ENCODE measurements at places on chromosomes 7 and 10.
A peak's percentile ranks its signal among the peaks of the same experiment; 100 is the strongest.

GRCh38 chr7:68247126-68247525 lies 1250.5 kb downstream of the TYW1 start:
- no peak for DNase-seq

GRCh38 chr7:140684066-140684950 lies 11.6 kb downstream of the ADCK2 start:
- DNase-seq, result no peak

DNA sequence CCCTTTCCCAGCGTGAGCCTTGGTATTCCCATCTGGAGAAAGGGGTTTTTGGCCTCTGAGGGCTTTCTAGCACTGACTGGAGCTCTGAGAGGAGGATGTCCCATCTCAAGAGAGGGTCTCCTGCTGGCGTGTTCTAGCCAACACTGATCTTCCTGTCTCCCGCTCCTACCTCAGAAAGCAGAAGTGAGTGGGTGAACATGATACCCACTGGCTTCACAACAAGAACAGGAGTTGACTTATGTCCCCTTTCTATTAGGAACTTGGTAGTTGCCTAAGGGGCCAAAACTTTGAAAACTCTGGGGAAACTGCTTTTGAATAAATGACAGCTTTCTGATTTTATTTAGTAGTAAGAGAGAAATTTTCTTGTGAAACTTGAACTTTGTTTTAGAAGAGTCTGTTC lies 113.1 kb upstream of the ADCY1 start:
- no peak for DNase-seq

DNA sequence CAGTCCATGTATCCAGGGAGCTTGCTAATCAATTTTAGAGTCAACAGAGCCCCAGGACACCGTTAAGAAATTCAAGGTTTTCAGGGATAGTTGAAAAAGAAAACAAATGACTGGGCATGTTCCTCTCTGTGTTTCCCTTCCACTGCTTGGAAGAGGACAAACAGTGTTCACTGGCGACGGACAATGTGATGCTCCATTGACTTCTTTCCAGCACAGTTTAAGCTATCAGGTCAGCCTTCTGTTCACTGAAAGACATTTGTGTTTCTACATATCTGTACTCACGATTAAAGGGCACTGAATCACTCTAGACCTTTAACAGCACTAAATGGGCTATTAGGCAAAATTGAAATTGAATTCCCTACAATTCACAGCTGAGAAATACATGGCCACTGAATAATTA lies 123.6 kb downstream of the RNLS start:
- no peak for DNase-seq

GRCh38 chr7:66150471-66150870 lies 35.8 kb downstream of the CRCP start:
- DNase-seq, result no peak

DNA sequence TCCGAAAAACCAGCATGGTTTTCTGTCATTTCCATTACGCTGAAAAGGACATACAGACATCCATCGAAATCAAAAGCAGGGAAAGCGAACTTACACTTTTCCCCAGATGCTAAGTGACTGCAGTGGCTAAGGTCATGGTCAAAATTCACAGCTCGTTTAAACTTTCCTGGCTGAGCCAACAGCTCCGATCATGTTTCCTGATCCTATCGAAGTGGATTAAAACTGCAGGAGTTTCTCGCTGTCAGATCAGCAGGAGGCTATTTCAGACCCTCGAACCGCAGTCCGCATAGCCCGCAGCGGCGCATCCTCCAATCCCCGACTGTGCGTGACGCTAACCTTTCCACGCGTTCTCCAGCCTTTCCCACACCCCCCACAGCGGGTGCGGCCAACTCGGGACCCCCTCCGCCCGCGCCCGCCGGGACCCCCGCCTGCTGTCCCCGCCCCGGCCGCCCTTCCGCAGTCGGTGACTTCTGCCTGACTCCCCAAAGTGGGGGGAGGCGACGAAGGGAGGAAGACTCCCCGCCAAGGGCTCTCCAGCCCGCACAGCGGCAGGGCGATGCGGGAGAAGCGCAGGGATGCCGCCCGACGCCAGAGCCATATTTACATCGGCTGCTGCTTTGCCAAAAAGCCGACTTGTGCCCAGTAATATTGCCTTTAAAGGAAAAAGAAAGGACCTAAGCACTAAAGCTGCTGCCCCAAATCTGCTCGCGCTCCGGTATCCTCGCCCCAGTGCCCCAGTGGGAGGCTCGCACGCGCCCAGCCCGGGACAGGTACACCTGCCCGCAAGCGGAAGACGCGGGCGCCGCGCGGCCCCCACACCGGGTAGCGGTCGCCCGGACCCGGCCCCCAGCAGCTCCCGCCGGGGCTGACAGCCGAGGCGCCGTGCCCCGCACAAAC lies 1.2 kb downstream of the PIP4K2A start:
- no peak for DNase-seq

DNA sequence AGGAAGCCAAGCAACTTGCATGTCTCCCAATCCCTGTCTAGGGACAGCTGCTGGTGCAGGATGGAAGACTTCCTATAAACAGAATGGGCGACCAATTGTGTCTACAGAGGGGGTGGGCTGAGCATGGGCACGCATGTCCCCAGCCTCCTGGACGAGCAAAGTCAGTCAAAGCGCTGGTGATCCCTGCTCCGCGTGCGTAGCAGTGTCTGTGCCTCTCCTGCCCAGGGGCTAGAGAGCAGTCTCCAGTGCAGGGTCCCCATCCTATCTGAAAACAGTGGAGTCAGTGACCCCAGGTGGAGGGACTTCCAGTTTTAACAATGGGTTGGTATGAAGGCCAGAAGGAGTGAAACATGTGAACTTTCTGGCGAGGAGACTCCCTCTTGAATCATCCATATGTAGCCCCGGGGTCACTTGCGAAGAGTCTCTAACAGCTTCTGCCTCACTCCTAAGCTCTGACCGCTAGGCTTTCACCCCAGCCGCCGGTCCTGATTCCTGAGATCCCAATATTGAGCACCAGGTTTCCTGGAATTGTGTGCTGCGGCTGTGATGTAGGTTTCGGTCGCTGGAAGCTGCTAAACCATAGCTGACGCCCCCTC lies 714 bp upstream of the CASP2 start:
- DNase-seq, result no peak

DNA sequence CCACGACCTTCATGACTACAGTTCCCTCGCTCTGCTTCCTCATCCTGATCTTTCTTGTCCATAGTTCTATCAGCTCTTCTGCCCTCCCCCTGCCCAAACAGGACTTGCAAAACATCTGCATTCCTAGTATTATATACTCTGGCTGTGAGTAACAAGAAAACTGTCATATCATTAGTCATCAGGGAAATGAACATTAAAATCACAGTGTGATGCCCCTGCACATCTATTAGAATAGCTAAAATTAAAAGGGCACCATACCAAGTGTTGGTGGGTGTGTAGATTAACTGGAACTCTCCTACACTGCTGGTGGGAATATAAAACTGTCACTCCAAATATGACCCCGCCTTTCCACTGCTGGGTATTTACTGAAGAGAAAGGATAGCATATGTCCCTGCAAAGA lies 141.8 kb downstream of the C7orf25 start:
- peak; percentile 83 for DNase-seq

GRCh38 chr10:24915304-24915703 lies 37.1 kb downstream of the PRTFDC1 start:
- no peak for DNase-seq

GRCh38 chr7:45914911-45915310 lies 6.2 kb downstream of the IGFBP3 start:
- no peak for DNase-seq

DNA sequence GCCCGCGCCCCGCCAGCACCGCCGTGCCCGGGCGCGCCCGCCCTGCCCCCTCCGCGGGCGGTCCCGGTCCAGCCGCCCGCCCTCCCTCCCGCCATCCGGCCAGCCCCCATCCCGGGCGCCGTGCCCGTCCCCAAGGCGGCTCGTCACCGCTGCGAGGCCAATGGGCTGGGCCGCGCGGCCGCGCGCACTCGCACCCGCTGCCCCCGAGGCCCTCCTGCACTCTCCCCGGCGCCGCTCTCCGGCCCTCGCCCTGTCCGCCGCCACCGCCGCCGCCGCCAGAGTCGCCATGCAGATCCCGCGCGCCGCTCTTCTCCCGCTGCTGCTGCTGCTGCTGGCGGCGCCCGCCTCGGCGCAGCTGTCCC lies at the start of gene HTRA1:
HTRA1 (plus strand) TSS at position 187 of the 362 bp plus-strand sequence; CDS start at position 287, 100 bp downstream.
- DNase-seq, result peak; percentile 69

- no peak for DNase-seq
Observed at GRCh38 chr7:102028206-102028826, 210.9 kb downstream of the CUX1 start.

GRCh38 chr10:4663162-4663992 lies 162.6 kb upstream of the AKR1E2 start:
- DNase-seq, result peak; percentile 100

DNA sequence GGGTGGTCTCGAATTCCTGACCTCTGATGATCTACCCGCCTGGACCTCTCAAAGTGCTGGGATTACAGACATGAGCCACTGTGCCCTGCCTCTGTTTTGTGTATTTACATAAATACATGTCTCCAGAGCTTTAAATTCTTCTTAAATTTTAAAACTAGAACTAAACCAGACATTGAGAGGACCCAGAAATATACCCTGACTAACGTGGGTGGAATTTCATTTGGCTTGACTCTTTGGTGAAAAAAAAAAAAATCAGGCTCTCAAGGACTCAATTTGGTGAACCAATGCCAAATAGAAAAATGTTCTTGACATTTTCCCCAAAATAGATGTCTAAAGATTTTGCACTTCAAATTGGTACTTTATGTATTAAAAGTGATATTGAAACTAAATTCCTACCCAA lies 16.6 kb upstream of the FAS start:
- no peak for DNase-seq

DNA sequence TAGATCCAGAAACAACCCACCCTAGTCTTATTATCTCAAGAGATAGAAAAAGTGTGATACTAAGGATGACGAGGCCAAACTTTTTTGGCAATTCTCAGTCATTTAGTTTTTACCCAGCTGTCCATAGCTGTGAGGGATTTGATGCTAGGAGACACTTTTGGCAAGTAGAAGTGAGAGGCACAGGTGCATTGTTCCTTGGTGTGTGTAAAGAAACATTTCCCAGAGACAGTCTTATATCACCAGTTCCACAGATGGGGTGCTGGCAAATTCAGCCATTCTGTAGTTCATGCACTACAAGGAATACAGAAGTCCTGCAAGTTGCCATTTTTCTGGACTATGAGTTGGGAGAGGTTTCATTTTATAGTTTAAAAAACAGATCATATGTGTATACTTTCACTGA lies 403.3 kb upstream of the GHITM start:
- no peak for DNase-seq

DNA sequence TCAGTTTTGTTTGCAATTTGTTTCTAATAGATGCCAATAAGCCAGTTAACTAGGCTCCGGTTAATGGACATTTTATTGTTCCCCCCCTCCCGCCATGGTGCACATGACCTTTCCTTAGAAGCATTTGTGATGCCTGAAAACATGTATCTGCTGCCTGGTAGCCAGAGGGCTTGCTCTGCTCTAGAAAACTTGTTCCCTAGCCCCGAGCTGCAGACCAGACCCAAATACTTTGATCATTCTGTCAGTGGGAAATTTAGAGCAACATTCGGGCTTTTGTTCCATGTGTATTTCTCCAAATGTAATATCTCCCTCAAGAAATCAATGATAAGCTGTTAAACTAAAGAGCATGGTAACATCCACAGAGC lies 104.7 kb downstream of the EVX1 start:
- no peak for DNase-seq

DNA sequence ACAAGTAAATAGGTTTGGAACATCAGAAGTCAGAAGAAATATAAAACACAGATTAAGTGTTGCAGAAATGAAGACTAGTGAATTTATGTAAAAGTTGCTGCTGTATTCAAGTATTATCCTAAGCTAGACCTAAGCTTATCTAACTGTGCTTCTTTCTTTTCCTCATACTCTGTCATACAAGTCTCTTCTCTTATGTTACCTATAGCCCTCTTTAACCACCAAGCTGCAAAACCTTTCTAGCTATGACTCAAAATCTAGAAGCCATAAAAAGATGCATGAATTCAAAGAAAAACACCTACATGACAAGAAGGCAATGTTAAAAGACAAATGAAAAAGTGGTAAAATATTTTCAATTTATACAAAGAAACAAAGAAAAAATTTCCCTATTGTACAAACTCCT lies 23.0 kb downstream of the DENND11 start:
- no peak for DNase-seq

DNA sequence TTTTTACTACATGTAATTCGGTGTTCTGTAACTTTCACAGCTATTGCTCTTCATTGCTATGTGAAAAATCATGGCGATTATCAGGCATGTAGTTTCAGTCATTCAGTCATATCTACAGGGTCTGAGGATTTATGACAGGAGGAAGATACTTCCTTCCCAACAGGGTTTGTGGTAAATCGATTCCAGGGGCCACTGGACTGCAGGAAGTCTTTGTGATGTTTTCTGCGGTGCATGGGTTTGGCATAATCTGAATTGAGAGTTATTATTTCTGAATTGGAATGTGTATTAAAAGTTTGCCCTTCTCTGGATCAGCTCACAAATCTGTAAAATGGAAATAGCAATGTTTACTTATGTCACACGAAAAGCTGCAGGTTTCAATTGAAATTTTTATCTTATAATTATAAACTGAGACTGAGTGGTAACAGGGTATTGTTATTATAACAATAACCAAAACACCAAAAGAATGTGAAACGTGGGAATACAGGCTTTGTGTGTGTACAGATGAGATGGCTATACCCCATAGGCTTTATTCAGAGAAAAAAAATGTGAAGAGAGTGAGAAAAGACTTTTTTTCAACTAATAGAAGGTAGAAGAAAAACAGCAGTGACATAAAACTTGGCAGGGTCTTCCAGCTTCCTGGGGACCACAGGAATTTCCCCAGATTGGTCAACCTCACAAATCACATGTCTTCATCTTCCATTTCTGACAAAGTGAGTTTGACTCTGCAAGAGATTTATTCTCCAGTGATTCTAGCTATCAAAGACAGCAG lies 307.7 kb upstream of the NFE2L3 start:
- DNase-seq, result no peak

- no peak for DNase-seq
Observed at GRCh38 chr10:59965899-59966650, 59.7 kb upstream of the CCDC6 start.

GRCh38 chr7:684416-684815 lies 42.1 kb upstream of the DNAAF5 start:
- no peak for DNase-seq

DNA sequence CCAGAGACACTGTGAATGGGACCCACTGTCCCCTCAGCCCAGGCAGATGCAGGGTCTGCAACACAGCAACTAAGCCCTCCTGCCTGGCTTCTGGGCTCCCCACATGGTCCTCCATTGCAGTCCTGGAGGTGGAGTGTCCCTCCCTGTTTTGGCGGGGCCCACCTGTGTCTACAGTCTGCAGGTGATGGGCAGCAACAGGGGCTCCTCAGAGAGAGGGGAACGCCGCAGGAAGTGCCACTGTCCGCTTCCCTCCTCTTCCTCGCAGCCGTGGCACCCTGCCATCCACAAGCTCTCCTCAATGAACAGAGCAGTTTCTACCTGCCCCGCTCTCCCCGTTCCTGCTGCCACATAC lies 9.3 kb downstream of the CAMK2G start:
- DNase-seq, result no peak

GRCh38 chr7:69245646-69246045 lies 352.6 kb upstream of the AUTS2 start:
- DNase-seq, result no peak
